ENCODE measurements at places on chromosomes 11 and 22. TPM values are rescaled to one million over a fixed set of nuclear protein-coding genes. Genes with fewer than 3 reads are reported as not detected.

CYTH4 gene
- total RNA-seq, result under 0.01 TPM

COA4 gene
- 107 TPM for total RNA-seq

PRG2 gene
- 2.3 TPM for total RNA-seq

ZNF214 gene
- total RNA-seq, result 3.1 TPM

SCGB1D2 gene
- total RNA-seq, result not detected

FAM227A gene
- total RNA-seq, result 1.7 TPM

ADM gene
- 1,405 TPM for total RNA-seq

DBX1 gene
- not detected for total RNA-seq

KIAA1671 gene
- 6.2 TPM for total RNA-seq

NFAM1 gene
- total RNA-seq, result not detected

Measured in regular cardiac myocyte (primary cell).